Stimulated activated CD8-positive, alpha-beta memory T cell treated with anti-CD3 and anti-CD28 coated beads, Interleukin-4, amount 100 ng/mL, for 24 hours (primary cell): ENCODE measurements at places on chromosomes 13 and 19.
A peak's percentile ranks its signal among the peaks of the same experiment; 100 is the strongest.

GRCh38 chr19:50573741-50574461 is 5.7 kb upstream of the LRRC4B start:
- no peak for DNase-seq

GRCh38 chr13:27334774-27335435 is 64.3 kb downstream of the RASL11A start:
- no peak for DNase-seq

- DNase-seq = no peak
Measured at GRCh38 chr13:40149611-40150274, 494.3 kb downstream of the COG6 start.

DNA sequence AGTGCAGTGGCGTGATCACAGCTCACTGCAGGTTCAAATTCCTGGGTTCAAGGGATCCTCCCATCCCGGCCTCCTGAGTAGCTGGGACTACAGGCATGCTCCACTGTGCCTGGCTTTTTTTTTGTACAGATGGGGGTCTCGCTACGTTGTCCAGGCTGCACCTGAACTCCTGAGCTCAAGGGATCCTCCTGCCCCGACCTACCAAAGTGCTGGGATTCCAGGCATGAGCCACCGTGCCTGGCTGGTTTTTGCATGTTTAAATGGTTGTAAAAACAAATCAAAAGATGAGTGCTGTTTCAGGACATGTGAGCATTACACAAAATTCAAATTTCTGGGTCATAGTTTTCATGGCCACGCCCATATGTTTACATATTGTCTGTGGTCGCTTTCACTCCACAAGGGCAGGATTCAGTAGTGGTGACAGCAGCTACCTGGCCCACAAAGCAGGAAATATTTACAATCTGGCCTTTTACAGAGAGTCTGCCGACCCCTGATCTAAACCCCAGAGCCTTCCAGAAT is 5.3 kb downstream of the MATK start:
- no peak for DNase-seq

- no peak for DNase-seq
Measured at GRCh38 chr13:42781352-42781751, at the start of gene FAM216B. Gene FAM216B, plus strand, starts transcription at chr13:42781584. Its CDS starts 2,484 bp downstream, at chr13:42784068.

- peak; percentile 33 for DNase-seq
Measured at GRCh38 chr13:113297370-113298042, 467 bp downstream of the LAMP1 start.

GRCh38 chr13:37621811-37622361 is 23.3 kb upstream of the POSTN start:
- DNase-seq = no peak

DNA sequence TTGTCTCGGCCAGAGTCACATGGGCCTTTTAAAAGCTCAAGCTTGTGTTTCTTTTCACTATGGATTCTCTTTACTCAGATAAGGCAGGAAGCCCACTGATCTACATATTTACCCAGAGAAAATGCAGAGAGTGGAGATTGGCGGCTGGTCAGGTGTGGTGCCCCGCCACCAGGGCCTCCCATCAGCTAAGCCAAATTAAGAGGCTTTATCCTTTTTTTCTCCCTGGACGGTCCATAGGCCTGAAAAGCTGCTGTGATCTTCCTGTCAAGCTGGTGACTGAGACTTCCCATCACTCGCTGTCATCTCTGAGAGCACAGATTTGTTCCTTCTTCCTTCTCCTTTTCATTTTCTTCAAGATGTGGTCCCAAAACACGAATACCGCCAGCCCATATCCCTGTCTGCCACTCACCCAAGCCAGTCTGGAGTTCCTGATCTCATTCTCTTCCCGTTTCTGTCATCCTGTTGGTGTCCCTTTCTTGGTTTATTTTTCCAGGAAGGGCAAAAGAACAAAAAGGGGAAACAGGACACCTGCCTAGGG is 1.9 kb downstream of the SAFB start:
- no peak for DNase-seq

DNA sequence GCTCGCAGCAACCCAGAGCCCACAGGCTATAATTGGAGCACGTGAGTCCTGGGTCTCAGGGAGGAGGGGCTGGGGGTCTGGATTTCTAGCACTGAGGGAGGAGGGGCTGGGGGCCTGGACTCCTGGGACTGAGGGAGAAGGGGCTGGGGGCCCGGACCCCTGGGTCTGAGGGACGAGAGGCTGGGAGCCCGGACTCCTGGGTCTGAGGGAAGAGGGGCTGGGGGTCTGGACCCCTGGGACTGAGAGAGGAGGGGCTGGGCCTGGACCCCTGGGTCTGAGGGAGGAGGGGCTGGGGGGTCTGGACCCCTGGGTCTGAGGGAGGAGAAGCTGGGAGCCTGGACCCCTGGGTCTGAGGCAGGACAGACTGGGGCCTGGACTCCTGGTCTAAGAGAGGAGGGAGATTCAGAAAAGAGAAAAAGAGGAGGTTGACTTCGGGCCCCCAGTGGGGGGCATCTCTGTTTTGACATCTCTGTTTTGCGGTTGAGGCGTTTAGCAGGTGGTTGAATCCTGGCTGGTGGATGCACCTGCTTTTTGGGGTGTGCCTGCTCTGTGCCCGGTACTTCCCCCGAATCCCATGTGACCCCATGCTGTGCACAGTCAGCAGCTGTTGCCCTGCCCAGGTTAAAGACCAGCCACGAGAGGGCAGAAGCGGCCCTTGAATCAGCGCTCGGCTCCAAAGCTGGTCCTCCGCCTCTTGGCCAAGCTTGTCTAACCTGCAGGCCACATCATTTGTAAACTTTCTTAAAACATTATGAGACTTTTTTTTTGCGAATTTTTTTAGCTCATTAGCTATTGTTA is 10.5 kb downstream of the PVR start:
- DNase-seq = peak; percentile 50

DNA sequence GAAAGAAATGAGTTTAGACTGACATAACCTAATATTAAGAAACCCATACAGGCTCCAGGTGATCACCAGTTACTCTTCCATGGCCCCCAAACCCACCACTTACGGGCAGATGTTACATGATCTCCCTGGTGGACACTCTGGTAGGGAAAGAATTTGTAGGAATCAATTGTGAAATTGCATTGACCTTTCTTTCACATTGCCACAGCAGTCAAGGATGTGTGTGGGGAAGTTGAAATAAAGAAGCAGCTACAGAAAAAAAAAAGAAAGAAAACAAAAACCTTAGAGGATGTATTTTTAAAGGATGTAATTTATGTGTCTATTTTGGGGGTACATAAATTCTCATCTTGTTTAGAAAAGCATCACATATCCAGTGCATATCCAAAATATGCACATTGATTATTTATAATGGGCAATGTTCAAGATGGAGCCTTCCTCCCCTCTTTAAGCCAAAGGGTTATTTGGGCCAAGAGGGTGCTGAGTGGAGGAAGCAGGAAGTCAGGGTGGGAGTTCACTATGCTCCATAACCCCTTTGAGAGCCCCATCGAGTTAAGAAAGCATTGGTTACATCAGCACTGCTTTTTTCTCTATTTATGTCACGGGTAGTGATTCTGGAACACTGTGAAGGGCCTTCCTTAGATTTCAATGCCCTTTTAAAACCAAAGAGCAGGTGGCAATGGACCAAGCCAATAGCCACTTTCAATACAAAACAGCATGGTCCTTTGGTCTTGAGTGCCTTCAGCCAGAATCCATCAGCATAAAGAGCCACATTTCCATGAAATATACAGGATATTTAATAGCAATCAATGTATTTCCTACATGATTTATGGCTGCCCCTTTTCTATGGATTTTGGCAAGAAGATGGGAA is 169.6 kb downstream of the LACC1 start:
- no peak for DNase-seq

DNA sequence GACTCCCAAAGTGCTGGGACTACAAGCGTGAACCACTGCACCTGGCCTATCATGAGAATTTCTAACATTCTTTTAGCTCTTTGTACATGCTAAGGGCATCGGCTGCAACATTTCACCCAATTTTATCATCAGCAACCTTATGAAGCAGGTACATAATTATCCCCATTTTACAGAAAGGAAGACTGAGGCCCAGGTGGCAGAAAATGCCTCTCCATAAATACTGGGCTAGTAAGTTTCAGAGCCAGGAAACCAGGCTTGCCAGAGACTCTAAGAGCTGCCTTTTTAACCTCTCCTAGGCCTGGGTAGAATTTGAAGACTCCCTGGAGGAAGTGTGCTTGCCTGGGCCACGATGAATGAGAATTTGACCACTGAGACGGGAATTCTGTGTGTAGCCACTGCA is 2.2 kb downstream of the ERCC2 start:
- no peak for DNase-seq

DNA sequence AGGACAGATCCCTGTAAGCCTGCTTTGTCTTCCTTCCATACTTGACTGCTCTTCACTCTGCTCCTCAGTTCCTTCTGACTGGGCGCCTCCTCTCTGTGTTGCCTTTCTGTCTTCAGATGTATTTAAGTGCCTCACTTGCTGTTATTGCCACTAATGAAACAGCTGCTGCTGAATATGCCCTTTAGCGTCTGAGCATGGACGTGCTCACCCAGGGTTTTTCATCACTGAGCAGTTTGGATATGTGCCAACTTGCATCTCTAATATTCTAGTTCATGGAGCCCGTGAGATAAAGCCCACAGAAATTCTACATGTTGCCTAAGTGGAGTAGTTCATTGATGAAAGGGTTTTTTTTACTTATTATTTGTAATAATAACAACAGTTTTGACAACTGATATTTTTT is 198.2 kb downstream of the MYO16 start:
- no peak for DNase-seq

DNA sequence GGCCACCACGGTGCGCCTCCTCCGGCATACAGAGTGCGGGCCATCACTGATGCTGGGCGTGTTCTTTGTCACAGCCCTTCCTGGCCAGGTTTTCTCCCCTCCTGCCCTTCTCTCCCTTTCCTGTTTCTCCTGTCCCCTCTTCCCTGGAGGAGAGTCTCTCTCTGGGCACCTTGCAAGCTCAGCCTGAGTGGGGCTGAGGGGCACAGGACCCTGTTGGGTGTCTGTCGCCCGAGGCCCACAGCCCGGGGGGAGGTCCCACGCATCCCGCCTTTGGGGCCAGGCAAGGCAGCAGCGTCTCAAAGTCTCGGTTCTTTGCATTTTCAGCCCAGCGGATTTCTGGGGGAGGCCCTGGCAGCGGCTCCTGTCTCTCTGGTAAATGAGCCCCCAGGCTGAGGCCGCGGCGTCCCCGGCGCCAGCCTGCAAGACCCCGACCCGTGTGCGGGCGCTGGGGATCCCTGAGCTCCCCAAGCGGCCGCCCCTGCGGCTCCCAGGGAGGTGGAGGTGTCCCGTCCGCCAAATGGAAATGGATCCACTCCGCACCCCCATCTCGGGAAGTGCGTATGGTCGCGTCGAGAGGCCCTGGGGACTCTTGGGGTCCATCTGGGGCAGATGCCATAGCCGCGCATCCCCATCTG is 47.2 kb downstream of the COMP start:
- no peak for DNase-seq

DNA sequence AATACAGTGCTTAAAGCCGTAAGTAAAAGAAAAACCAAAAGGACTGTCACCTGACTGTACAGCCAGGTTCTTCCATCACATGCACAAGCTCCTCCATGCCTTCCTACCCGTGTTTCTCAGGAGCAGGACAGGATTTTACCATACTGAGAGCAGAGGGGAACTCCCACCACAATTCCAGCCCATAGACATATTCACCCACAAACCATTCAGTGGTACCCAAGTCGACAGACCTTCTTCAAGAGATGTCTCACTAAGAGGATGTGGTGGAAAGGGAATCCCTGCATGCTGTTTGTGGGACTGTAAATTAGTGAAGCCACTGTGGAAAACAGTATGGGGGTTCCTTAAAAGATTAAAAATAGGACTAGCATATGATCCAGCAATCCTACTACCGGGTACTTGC is 66.9 kb upstream of the DOCK9 start:
- no peak for DNase-seq

DNA sequence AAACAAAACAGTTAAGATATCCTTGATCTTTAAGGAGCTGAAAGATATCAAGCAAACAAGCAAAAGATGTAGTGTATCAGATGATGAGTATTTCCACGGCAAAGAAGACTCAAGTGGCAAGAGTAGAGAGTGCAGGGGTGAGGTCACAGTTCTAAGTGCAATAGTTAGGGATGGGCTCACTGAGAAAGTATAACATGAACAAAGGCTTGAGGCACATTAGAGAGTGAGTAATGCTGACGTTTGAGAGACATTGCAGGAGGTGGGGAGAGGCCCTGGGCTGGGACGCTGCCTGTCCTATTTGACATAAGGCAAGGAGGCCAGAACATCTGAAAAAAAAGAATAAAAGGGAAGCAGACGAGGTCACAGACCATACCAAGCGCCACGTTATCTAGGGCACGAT is 1.4 kb downstream of the DUXA start:
- DNase-seq = no peak

GRCh38 chr13:78085434-78086225 is 167.0 kb upstream of the EDNRB start:
- no peak for DNase-seq

GRCh38 chr13:28601581-28601980 is 57.3 kb upstream of the POMP start:
- no peak for DNase-seq

- no peak for DNase-seq
Measured at GRCh38 chr19:49687566-49688316, 1.7 kb upstream of the ADM5 start.

- no peak for DNase-seq
Measured at GRCh38 chr13:75407998-75408397, 74.0 kb downstream of the TBC1D4 start.

DNA sequence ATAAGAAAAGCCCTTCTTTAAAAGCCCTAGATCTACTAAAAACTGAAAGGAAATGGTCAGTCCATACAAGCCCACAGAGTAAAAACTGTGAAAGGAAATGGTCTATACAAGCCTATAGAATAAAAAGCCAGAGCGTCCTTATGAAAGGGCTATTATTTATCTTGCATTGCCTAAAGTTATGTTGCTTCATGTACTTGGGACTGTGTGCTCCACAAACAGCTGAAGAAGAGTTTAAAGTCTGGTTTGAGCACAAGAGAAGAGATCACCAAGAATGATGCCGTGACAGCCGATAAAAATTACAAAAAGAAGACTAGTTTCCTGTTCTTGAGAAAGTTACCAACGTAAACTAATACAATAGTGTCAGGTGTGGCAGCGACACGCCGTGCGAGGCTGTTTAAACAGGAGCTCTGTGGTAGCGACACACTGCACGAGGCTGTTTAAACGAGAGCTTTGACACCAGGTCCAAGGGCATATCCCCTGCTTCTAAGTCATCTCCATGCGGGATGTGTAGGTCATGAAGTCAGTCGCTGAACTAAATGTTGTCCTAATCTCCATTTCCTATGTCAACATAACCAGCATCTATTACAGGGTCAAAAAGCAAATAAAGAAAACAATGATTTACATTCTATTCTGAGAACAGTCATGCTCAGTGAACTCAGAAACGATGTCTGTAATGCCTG is 24.9 kb downstream of the PCID2 start:
- DNase-seq = no peak
